Stimulated activated CD4-positive, alpha-beta T cell treated with anti-CD3 and anti-CD28 coated beads, Interleukin-12 subunit alpha, Interleukin-12 subunit beta, amount 100 ng/mL, for 4 hours (primary cell): ENCODE measurements at places on chromosomes 1 and 21.

- no peak for DNase-seq
These were observed 82.6 kb upstream of the GPR52 start for GRCh38 chr1:174364996-174365736.

GRCh38 chr1:147891088-147891487 is 11.5 kb upstream of the GJA8 start:
- DNase-seq = no peak

- no peak for DNase-seq
These were observed 344.6 kb downstream of the RYR2 start for GRCh38 chr1:237386362-237387143.

GRCh38 chr1:2786329-2787162 is 14.9 kb downstream of the TTC34 start:
- DNase-seq = peak; percentile 78

- DNase-seq = no peak
These were observed 30.1 kb upstream of the TGFBR3 start for GRCh38 chr1:91916046-91916445.

- no peak for DNase-seq
These were observed 323.5 kb downstream of the SIPA1L2 start for GRCh38 chr1:232306269-232306961.

DNA sequence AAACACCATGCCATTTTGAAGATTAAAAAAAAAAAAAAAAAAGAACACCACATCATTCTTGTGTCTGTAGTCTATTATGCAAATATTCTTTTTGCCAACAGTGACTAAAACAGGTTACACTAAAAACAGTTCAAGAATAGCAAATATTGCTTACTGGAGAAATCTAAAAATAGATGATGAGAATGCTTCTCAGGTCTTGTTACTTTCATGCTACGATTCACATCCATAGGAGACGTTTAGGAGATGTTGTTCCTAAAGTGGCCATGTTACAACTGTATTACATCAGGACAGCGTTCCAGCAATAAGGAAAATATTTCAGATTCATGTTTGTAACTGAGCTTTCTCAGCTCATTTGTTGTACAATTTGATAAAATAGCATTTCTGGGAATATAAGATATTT is 32.3 kb downstream of the RAB3GAP2 start:
- no peak for DNase-seq

- no peak for DNase-seq
These were observed 26.2 kb downstream of the NEK2 start for GRCh38 chr1:211648980-211649934.
